CD14-positive monocyte (primary cell): ENCODE measurements at places on chromosomes 7 and 10.

DNA sequence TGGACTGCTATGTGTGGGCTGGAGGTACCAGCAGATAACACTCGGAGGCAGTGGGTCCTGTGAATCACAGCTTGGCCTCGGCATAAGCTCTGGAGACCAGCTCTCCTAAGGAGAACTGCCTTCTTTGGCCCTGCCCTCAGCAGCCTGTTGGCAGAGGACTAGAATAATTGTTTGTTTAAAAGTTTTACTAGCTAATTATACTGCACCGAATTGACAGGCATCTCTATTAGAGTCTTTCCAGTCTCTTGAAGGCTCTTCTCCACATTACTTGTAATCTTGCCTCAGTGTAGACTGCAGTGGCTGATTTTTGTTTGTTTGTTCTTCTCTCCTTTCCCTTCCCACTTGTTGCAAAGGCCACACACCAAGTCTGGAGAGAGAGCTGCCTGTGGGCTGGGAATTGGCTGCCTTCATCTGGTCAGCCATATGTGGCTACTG lies 183.2 kb downstream of the AUTS2 start:
- DNase-seq: no peak

GRCh38 chr7:17300012-17300411 lies 1.6 kb downstream of the AHR start:
- DNase-seq: no peak

DNA sequence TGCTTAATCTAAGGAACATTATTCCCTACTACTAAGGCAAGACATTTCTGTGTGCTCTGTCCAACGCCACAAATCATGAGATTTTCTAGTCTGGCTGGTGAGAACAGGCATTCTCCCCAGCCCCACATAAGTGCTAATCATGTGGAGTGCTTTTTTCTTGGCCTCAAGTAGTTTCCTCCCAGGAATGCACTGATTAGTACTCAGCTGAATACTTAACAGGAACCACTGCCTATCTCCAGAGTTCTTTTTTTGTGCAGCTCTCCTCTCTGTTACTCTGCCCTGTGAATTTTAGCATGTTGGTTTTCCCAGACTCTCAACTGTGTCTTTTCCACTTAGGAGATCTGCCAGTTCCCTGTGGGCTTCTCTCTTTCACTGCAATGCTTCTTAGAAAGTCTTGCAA lies 1098.5 kb upstream of the LRRTM3 start:
- no peak for DNase-seq

- DNase-seq: no peak
These were observed 26.2 kb downstream of the C10orf105 start for GRCh38 chr10:71693377-71693776.

- no peak for DNase-seq
These were observed 82.1 kb downstream of the VIPR2 start for GRCh38 chr7:159062569-159062968.

GRCh38 chr10:45091968-45092367 lies 91.2 kb downstream of the ZNF22 start:
- no peak for DNase-seq

GRCh38 chr7:79555571-79555970 lies 102.1 kb upstream of the MAGI2 start:
- no peak for DNase-seq

DNA sequence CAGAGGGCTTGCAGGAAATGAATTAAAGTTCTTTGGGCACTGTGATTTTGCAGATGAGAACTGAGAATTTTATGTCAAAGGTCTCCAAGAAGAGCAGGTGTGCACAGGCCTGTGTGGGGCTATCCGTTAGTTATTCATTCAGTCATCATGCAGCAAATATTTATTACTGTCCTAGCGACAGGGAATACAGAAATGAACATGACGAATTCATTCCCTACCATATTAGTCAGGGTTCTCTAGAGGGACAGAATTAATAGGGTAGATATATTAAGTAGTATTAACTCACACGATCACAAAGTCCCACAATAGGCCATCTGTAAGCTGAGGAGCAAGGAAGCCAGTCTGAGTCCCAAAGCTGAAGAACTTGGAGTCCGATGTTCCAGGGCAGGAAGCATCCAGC lies 2.9 kb upstream of the MMP21 start:
- DNase-seq: no peak

GRCh38 chr10:12252882-12253546 lies 57.0 kb downstream of the CDC123 start:
- peak; percentile 10 for DNase-seq

DNA sequence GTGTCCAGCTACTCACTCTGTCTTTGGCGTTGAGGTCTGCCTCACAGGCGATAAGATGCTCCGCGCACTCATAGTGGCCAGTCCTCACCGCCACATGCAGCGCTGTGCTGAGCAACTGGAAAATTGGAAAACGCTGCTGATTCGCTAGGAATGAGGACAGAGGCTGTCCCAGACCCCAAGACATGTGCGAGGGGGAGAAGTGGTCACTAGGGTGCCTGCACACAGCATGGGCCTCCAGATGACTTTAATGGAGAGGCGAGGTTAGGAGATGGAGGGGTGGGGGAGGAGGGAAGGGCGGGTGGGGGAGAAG lies 5.2 kb downstream of the ANKRD1 start:
- DNase-seq: no peak

DNA sequence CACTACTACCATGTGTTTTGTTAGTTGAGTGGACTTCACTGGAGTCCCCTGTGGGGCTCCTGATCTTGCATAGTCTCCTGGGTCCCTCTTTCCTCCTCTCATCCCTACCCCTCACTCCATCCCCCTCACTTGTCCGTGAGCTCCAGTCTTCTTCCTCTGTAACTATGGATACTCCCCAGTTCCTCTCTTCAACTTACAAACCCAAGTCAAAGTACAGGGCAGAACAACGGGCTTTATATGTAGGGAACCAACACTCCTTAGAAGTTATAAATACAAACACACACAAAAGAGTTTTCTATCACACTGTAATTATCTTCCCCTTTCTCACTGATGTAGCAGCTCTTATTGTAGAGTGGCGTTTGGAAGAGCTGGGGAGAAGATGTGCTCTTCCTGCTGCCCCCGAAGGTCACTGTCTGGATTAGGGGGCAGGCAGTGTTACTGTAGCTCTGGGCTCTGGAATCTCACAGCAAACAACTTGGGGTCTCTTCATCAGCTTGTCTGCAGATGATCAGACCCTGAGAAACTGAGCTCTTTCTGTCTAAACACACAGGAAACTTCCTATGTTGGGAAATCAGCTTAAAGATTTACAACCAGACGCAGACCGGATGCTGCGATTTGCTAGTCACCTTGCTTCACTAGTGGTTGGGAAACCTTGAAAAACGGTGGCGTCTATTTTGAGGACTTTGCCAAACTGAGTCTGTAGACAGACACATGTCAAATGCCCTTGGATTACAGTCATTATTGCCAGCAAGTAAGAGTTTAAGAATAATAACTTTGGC lies 13.6 kb downstream of the SNX10 start:
- DNase-seq: peak; percentile 95

DNA sequence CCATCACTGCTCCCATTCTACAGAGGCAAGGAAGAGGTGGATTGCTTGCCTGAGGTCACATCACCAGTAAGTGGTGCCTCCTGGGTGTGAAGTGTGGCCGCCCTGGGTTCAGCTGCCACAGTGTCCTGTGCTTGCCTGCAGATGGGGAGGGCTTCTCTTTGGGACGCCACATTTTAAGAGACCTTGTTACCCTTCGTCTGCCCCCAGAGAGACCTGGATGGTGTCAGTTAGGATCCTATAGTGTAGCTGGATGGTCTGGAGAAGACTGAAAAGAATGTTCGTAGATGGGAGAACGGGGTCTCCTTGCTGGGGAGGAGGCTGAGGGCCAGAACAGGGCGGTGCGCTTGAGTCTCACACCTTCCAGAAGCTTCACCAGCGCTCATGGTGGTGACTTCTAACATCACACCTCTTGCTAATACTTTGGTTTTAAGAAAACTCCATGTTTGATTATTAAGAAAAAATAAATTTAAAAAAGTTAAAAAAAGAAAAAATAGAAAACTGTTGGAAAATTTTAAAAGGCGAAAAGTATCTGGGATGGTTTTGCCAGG lies 2.3 kb downstream of the DOCK1 start:
- DNase-seq: no peak
